ENCODE measurements at places on chromosomes 4 and X. TPM values are rescaled to one million over a fixed set of nuclear protein-coding genes. Genes with fewer than 3 reads are reported as not detected.

The MAGEB10 gene
- total RNA-seq, result not detected

The MAGEA12 gene
- not detected for total RNA-seq

- peaks cover 78% of the 10 kb centered on the region for H3K27me3 ChIP-seq
- H3K27ac ChIP-seq, result no peak overlapping the region
- H3K4me3 ChIP-seq, result no peak overlapping the region
- no peak for DNase-seq
- no peaks in the 10 kb centered on the region for H3K4me1 ChIP-seq
Observed at GRCh38 chr4:1465173-1466033, 59.2 kb upstream of the NKX1-1 start.

- no peaks in the 10 kb centered on the region for H3K4me1 ChIP-seq
- no peaks in the 10 kb centered on the region for H3K36me3 ChIP-seq
- no peak for DNase-seq
- H3K27ac ChIP-seq, result no peak overlapping the region
- no peak overlapping the region for H3K4me3 ChIP-seq
Observed at GRCh38 chr4:102356562-102357202, 11.4 kb upstream of the SLC39A8 start.

The PCYT1B gene
- 1.1 TPM for total RNA-seq

- H3K36me3 ChIP-seq, result no peaks in the 10 kb centered on the region
- no peak overlapping the region for H3K4me3 ChIP-seq
- H3K27me3 ChIP-seq, result no peaks in the 10 kb centered on the region
- H3K27ac ChIP-seq, result no peak overlapping the region
Observed at GRCh38 chr4:182871616-182872015, 45.6 kb downstream of the DCTD start.

The GRK4 gene
- 3.3 TPM for total RNA-seq

- no peak for DNase-seq
- H3K4me3 ChIP-seq, result no peak overlapping the region
- H3K27ac ChIP-seq, result no peak overlapping the region
Observed at GRCh38 chr4:174332741-174333493, 49.2 kb downstream of the CEP44 start.

- DNase-seq, result no peak
- no peaks in the 10 kb centered on the region for H3K4me1 ChIP-seq
- H3K36me3 ChIP-seq, result no peaks in the 10 kb centered on the region
- H3K4me3 ChIP-seq, result no peak overlapping the region
- H3K27ac ChIP-seq, result no peak overlapping the region
- H3K27me3 ChIP-seq, result no peaks in the 10 kb centered on the region
Observed at GRCh38 chr4:164307262-164307661, 446.7 kb upstream of the SMIM31 start.

The GPR34 gene
- total RNA-seq, result 1.9 TPM

- H3K27me3 ChIP-seq, result no peaks in the 10 kb centered on the region
- no peaks in the 10 kb centered on the region for H3K36me3 ChIP-seq
Observed at GRCh38 chr4:76235915-76236314, 15.6 kb upstream of the FAM47E start.

DNA sequence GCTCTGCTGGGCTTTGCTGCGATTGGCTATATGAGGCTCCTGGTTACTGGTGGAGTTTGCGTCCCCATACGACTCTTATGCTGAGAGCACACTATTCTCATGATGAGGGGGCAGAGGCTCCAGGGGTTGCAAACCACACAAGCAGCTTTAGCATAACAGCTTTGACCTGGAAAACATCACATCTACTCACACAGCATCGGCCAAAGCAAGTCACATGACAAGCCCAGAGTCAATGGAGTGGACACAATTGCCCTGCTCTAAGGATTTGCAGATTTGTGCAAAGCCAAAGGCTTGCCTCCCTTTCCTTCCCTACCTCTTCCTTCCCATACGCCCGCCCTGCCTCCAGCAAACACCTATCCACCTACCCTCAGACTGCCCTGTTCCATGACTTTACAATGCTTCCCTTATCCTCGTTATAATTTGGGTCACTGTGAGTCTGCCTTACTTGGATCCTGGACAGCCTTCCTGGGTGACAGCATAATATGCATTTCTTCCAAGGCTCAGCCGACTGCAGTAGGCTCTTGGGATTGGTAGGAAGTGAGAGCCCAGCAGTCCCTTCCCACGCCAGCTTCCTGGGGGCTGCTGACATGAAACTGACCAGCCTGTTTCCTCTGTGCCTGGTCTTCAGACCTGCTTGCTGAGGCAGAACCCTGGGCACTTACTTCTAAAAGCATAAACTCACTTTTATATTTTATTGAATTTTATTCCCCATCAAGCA is 208.2 kb upstream of the PSAPL1 start:
- DNase-seq, result no peak
- H3K27me3 ChIP-seq, result no peaks in the 10 kb centered on the region
- no peak overlapping the region for H3K4me3 ChIP-seq
- H3K36me3 ChIP-seq, result no peaks in the 10 kb centered on the region
- no peak overlapping the region for H3K27ac ChIP-seq

The RAB40A gene
- 2.3 TPM for total RNA-seq

The CMC4 gene
- 14.4 TPM for total RNA-seq

The USP26 gene
- not detected for total RNA-seq

GRCh38 chrX:90617710-90618325 is 696.1 kb downstream of the TGIF2LX start:
- H3K36me3 ChIP-seq, result no peaks in the 10 kb centered on the region
- no peak for DNase-seq
- no peak overlapping the region for H3K27ac ChIP-seq
- H3K4me1 ChIP-seq, result no peaks in the 10 kb centered on the region
- H3K27me3 ChIP-seq, result no peaks in the 10 kb centered on the region

DNA sequence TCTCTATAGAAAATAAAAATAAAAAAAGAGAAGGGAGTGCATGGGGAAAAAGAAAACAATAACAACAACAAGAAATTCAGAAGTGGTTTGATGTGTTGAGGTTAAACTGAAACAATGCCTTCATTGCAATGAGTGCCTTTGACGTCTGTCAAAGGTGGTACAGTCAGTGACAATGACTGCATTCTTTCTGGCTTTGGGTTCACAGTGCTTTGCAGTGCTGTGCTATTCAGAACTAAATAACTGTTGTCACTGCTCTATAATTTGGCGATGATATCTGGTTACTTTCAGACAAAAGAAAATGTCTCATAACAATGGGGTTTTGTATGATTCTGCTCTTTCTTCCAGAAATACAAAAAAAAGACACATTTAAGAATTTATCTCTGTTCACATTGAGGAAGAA is 488.6 kb upstream of the MAGEB2 start:
- H3K36me3 ChIP-seq, result no peaks in the 10 kb centered on the region
- no peaks in the 10 kb centered on the region for H3K27me3 ChIP-seq
- no peaks in the 10 kb centered on the region for H3K4me1 ChIP-seq
- no peak overlapping the region for H3K4me3 ChIP-seq

DNA sequence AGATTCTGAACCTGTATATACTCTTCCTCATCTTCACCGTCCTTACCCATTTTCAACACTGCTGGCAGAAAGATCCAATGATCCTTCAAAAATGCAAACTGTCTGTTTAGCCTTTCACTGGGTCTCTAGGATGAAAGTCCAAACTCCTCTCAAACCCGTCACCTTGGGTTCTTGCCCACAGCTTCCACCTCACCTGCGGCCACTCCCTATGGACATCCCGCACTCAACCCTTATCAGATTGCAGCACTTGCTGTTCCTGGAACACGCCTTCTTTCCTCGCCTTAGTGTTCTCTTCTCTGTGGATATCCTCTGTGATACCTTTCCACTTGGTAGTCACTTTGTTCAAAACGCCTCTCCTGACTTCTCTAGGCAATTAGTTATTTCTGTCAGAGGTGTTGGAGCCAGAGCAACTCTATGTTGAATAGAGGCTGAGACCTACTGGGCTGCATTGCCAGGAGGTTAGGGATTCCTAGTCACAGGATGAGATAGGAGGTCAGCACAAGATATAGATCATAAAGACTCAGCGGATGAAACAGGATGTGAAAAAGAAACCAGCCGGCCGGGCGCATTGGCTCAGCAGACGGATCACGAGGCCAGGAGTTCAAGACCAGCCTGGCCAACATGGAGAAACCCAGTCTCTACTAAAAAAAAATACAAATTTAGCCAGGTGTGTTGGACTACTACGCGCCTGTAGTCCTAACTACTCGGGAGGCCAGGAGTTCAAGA is 4.2 kb upstream of the NOCT start:
- no peak overlapping the region for H3K27ac ChIP-seq
- H3K27me3 ChIP-seq, result no peaks in the 10 kb centered on the region
- no peak for DNase-seq
- H3K4me1 ChIP-seq, result peaks cover 22% of the 10 kb centered on the region
- no peaks in the 10 kb centered on the region for H3K36me3 ChIP-seq

GRCh38 chrX:112681976-112682375 is 2.2 kb upstream of the LHFPL1 start:
- H3K27me3 ChIP-seq, result no peaks in the 10 kb centered on the region
- peaks cover 13% of the 10 kb centered on the region for H3K4me1 ChIP-seq
- H3K36me3 ChIP-seq, result no peaks in the 10 kb centered on the region
- H3K4me3 ChIP-seq, result no peak overlapping the region

The TLR1 gene
- 6.7 TPM for total RNA-seq

- no peak for DNase-seq
- H3K27me3 ChIP-seq, result no peaks in the 10 kb centered on the region
- no peaks in the 10 kb centered on the region for H3K4me1 ChIP-seq
Observed at GRCh38 chrX:148611993-148612392, 111.6 kb downstream of the AFF2 start.

The TMPRSS11F gene
- total RNA-seq, result 8.1 TPM

DNA sequence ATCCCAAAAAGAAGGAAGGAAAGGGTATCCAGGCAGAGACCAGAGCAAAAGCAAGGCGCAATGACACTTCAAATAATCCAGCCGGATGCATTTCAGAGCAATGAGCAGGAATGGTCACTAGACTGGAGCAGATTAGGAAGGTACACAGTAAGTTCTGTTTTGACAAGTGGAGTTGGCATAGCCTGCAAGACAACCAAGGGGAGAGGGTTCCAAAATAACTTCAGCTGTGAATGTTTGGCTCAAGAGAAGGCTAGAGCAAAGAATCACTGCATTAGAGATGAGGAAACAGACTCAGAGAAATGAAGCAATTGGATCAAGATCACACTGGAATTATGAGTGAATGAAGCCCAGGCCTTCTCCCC is 90.0 kb upstream of the EGFL6 start:
- H3K4me3 ChIP-seq, result no peak overlapping the region
- H3K4me1 ChIP-seq, result no peaks in the 10 kb centered on the region
- DNase-seq, result no peak
- H3K36me3 ChIP-seq, result no peaks in the 10 kb centered on the region
- no peak overlapping the region for H3K27ac ChIP-seq
- H3K27me3 ChIP-seq, result no peaks in the 10 kb centered on the region

GRCh38 chrX:30865612-30866011 is 23.4 kb downstream of the TAB3 start:
- no peak overlapping the region for H3K4me3 ChIP-seq
- no peaks in the 10 kb centered on the region for H3K36me3 ChIP-seq
- no peak overlapping the region for H3K27ac ChIP-seq
- no peak for DNase-seq
- H3K27me3 ChIP-seq, result no peaks in the 10 kb centered on the region

The PLP2 gene
- total RNA-seq, result 230 TPM

The CLIC2 gene
- total RNA-seq, result 4.8 TPM

DNA sequence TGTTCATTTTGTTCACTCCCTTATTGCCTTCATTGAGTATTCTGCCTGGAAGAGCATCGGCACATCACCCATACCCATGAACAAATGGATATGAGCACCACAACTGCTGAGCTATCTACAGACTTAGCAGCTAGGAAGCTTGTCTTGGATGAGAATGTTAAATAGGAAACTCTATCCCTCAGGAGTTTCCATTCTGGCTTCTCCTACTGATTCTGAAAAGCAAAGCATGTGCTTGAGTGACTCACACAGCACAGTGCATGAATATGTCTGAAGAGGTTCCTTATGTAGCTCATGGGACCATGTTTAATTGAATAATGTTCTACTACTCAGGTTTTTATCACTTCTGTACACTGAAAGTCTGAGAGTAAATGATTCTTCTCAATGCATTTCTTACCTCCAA is 57.3 kb upstream of the MXRA5 start:
- H3K27ac ChIP-seq, result no peak overlapping the region
- no peaks in the 10 kb centered on the region for H3K36me3 ChIP-seq
- no peak for DNase-seq

DNA sequence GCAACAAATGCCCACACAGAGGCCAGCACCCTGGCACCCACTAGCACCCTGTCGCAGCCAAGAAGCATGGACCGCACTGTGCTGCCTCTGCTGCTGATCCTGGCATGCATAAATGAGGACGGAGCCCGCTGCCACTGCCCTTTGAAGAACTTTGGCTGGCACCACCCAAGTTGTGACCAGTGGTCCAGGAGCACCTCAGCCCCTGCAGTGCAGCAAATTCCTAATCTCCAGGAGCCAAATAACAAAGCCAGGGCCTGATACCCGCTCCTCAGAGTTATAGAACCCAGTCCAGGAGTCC is 807.2 kb downstream of the GLUD2 start:
- DNase-seq, result no peak
- no peak overlapping the region for H3K27ac ChIP-seq
- no peaks in the 10 kb centered on the region for H3K27me3 ChIP-seq
- no peak overlapping the region for H3K4me3 ChIP-seq
- H3K36me3 ChIP-seq, result no peaks in the 10 kb centered on the region

GRCh38 chrX:152070144-152070543 is 68.2 kb downstream of the MAGEA10 start:
- H3K27me3 ChIP-seq, result no peaks in the 10 kb centered on the region
- H3K36me3 ChIP-seq, result no peaks in the 10 kb centered on the region
- DNase-seq, result no peak
- no peak overlapping the region for H3K4me3 ChIP-seq

The SSX4B gene
- total RNA-seq, result not detected

DNA sequence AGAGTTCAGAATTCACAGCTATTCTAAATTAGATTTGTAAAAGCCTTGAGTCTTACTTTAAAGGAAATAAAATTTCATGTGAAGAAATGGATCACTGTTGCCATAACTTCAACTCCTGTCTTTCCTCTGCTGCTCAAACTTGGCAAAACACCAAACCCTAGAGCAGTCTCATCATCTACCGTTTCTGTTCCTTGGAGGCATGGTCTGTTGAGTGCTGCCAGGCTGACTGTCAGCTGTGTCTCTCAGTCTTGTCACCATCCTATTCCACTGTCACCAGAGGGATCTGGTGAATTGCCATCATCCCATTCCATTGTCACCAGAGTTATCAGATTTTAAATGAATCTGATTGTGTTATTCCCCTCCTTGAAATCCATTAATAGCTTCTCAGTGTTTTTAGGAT is 55.6 kb downstream of the STIM2 start:
- no peak for DNase-seq
- H3K4me1 ChIP-seq, result peaks cover 24% of the 10 kb centered on the region
- no peak overlapping the region for H3K27ac ChIP-seq
- H3K36me3 ChIP-seq, result peaks cover 15% of the 10 kb centered on the region
- no peaks in the 10 kb centered on the region for H3K27me3 ChIP-seq
- H3K4me3 ChIP-seq, result no peak overlapping the region

- H3K27ac ChIP-seq, result no peak overlapping the region
- no peaks in the 10 kb centered on the region for H3K27me3 ChIP-seq
- DNase-seq, result no peak
- H3K4me1 ChIP-seq, result no peaks in the 10 kb centered on the region
Observed at GRCh38 chrX:133742602-133743305, 242.6 kb downstream of the GPC3 start.

- H3K36me3 ChIP-seq, result no peaks in the 10 kb centered on the region
- no peak overlapping the region for H3K4me3 ChIP-seq
- H3K27ac ChIP-seq, result no peak overlapping the region
- no peaks in the 10 kb centered on the region for H3K4me1 ChIP-seq
- H3K27me3 ChIP-seq, result no peaks in the 10 kb centered on the region
- no peak for DNase-seq
Observed at GRCh38 chrX:51163730-51164129, 168.9 kb upstream of the NUDT10 start.
